ENCODE measurements at places on chromosomes 3 and 15.

DNA sequence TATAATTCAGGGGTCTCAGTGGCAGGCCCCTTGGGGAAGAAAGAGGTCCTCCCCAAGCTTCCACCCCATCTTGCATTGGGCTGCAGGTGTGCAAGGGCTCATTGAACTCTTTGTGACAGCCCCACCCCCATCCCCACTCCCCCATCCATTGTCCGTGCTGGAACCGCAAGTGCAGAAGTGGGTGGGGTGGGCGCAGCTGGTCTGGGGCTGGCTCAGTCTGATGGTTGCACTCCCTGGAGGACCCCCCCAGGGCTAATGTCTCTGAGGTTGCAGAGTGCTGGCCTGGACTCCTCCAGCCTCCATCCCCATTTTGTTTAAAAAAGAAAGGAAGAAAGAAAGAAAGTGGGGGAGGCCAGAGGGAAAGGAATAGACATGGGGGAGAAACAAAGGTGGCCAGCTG, 42.3 kb upstream of the ARL8B start:
- DNase-seq: no peak

GRCh38 chr3:62277986-62278385, 95.4 kb downstream of the FEZF2 start:
- DNase-seq: no peak

GRCh38 chr3:18354701-18355100, 70.4 kb downstream of the SATB1 start:
- no peak for DNase-seq

GRCh38 chr3:88025001-88025552, 33.7 kb downstream of the CGGBP1 start:
- no peak for DNase-seq

- DNase-seq: no peak
Measured at GRCh38 chr15:29686079-29686425, 136.2 kb downstream of the TJP1 start.

DNA sequence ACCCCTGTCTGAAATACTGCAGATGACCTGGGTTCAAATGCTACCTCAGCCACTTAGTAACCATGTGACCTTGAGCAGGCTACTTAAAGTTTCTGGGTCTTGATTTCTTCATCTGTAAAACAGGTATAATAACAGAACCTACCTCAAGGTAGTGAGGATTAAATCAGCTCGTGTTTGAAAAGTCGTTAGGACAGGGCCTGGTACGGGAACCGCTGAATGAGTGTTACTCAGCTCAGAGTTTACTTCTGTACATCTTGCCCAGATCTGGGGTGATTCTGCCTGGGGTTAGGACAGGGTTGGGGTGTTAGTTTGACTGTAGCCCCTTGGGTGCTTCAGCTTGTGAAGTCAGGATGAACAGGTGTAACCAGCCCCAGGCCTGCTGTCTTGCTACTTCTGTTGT, 1.8 kb downstream of the SEMA4B start:
- DNase-seq: no peak

DNA sequence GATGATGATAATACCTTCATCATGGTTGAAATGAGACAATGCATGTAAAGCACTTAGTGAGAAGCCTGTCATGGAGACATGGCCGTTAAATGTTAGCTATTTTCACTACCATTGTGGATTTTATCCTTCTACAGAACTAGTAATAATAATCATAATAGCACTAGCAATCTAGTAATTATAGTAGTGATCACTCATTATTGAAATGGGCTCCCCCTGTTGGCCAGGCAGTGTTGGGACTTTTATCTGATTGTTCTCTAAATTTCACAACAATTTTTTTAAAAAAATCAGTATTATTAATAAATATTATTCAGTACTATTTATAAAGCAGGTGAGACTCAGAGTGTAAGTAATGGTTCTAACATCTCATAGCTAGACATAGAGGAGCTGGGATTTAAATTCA, 396.3 kb downstream of the IL5RA start:
- DNase-seq: no peak

GRCh38 chr3:100256731-100257151, 4.1 kb upstream of the TBC1D23 start:
- no peak for DNase-seq

GRCh38 chr3:9225268-9225667, 24.2 kb downstream of the SRGAP3 start:
- no peak for DNase-seq

DNA sequence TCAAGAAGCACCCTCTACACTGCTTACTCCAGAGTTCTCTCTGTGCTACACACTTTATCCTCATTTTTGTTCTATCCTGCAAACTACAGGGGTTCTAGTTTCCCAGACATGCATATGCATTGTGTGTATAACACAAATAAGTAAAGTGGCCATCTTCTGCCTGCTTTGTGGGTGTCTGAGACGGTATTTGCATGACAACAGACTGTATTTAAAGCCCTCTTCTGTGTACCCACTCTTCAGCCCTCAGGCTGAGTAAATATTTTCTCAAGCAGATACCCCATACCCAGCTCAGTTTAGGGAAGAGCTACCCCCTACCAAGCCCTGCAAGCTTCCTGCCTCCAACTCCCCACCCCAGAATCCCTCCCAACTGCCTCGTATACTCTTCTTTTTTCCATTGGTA, 31.7 kb downstream of the SYNPR start:
- DNase-seq: no peak

GRCh38 chr3:177640319-177640965, 443.2 kb upstream of the TBL1XR1 start:
- no peak for DNase-seq

DNA sequence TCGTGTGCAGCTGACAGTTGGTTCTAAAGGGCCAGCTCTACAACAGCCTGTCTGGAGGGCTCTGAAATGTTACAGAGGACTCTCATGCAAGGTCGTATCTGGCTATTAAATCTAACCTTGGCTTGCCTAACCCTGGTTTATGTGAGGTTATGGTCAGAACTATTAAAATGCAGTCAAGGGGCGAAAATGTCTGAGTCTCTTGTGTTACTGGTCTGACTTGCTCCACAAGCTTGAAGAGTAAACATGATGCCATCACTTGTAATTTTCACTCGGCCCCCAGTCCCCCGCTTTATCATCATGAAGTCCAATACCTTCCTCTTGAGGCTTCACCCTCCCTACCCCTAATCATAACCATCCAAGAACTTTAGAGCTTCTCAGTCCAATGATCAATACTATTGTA, 9.4 kb downstream of the ENTPD3 start:
- no peak for DNase-seq

DNA sequence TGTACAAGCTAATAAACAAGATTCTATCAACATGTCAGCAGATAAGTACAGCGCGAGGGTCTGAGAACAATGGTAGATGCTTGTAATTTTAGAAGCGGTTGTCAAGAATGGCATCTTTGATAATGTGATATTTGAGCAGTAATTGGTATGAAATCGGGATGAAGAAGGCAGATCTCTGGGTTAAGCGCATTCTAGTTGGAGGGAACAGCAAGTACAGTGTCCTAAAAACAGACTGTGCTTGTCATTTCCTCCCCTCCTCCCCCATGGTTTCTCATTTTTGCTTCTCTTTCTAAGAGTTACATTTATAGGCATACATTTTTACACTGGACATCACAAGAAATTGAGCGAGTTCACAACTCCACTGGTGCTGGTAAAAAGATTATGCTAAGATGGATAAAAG, 23.3 kb downstream of the TGFBR2 start:
- no peak for DNase-seq

- no peak for DNase-seq
Measured at GRCh38 chr15:81301815-81302399, 22.0 kb downstream of the STARD5 start.

GRCh38 chr3:30682434-30683155, 76.2 kb downstream of the TGFBR2 start:
- no peak for DNase-seq

- no peak for DNase-seq
Measured at GRCh38 chr3:115548611-115549010, 74.7 kb upstream of the GAP43 start.

- DNase-seq: no peak
Measured at GRCh38 chr3:28317438-28318022, 31.0 kb upstream of the ZCWPW2 start.

GRCh38 chr3:14452740-14453710, 50.6 kb downstream of the SLC6A6 start:
- DNase-seq: peak; percentile 95

DNA sequence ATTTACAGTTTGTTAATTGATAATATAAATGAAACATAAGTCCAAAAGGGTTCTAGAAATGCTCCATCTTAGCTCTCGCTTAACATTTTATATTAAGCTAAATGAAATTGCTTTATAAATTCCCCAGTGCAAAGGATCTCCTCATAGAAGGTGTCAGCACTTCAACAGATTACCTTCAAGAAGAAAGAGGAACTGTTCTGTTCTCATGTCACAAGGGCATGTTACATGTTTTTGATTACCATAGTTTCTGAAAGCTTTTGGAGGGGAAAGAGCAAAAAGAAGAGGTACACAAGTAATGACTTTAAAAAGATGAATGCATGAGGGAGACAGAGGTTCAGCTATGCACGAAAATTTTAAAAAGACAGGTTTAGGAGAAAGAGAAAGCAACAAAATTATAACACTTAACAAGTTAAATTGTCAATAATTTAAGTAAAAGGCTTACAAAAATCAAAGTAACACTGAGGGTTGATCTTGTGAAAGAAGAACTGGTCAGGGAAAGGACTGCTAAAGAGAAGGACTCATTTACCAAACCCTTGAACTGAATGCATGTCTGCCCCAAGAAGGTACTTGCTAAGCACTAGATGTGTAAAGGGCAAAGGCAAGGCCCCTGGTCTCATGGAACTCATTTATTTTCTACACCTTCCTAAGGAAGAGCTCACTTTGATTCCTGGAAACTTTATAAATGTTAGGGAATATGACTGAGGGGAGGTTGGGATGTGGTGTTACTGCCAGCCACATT, 45.1 kb downstream of the CCDC191 start:
- no peak for DNase-seq

GRCh38 chr15:69498987-69499386, 46.4 kb downstream of the RPLP1 start:
- DNase-seq: no peak

DNA sequence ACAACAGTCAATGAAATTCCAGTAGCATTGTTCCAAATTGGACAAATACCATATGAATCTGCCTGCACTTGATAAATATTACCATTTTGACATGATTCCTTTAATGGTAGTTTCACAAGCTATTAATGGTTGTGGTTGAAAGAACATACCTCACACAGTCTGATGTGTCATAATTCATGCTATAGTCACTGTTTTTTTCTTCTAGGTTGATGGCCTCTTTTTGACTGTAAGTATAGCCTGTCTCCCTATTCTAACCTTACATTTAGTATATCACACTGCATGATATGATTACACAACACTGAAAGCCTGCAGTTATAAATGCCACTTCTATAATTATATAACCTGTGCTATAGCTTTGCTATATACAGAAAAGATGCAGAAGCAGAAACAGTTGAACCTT, 834.1 kb downstream of the NSUN3 start:
- DNase-seq: no peak

GRCh38 chr15:68431792-68432401, at the start of gene ITGA11:
ITGA11 (minus strand) TSS chr15:68432163; CDS start chr15:68432066, 97 bp downstream.
- DNase-seq: peak; percentile 82

DNA sequence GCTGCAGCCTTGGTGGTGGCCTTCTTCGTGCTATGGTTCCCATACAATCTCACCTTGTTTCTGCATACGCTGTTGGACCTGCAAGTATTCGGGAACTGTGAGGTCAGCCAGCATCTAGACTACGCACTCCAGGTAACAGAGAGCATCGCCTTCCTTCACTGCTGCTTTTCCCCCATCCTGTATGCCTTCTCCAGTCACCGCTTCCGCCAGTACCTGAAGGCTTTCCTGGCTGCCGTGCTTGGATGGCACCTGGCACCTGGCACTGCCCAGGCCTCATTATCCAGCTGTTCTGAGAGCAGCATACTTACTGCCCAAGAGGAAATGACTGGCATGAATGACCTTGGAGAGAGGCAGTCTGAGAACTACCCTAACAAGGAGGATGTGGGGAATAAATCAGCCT, 10.4 kb downstream of the CYP8B1 start:
- DNase-seq: no peak

- no peak for DNase-seq
Measured at GRCh38 chr3:42489116-42489936, 13.1 kb upstream of the VIPR1 start.

DNA sequence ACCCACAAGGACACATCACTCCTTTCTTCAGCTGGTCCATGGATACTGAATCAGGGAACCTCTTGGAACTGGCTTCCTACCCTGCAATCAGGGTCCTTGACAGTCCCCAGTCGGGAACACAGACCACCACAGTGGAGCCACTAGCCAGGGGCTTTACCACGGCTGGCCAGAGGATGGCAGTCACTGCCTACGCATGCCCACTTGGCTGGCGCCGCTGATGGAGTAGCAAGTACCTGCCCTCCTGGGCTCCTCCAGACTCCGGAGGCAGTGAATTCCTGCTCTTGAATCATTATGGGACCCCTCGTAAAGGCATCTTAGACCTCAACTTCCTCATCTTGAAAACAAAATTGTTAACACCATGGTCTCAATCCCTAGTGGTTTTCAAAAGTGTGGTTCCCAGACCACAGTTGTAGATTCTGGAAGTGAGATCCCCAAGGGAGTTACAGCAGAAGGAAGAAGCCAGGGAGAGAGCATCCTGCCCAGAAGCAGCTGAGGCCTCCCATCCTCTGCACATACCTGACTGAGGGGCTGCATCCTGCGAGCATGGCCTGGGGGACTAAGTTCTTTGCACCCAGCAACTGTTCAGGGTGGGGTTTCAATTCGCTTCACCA, 9.1 kb upstream of the SKIC8 start:
- DNase-seq: peak; percentile 48

DNA sequence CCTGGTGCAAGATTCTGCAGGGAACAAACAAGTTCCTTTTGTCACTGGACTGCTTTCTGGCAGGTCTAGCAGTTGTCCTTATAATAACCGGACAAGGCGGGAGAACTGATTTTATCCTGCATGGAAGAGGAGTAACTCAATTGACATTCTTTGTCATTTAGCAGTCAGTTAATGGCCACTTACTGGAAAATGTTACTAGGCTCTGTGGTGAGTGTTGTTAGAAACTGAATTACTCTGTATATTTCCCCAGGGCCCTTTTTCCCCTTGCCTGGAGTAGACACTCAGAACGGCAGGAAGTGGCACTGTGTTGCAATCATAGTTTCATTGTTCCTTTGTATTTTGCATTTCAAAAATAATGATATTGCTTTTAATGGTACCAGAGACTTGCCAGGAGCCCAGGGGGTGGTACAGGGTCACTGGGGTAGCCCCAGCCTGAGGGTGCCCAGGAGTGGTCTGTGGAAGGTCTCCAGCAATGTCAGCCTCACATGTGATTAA, 318.6 kb upstream of the LRRFIP2 start:
- peak; percentile 52 for DNase-seq

- no peak for DNase-seq
Measured at GRCh38 chr3:195703776-195704175, 17.0 kb upstream of the MUC20 start.

Data from tibial artery (tissue), 4 donors.